ENCODE measurements at places on chromosomes 5 and 9.

DNA sequence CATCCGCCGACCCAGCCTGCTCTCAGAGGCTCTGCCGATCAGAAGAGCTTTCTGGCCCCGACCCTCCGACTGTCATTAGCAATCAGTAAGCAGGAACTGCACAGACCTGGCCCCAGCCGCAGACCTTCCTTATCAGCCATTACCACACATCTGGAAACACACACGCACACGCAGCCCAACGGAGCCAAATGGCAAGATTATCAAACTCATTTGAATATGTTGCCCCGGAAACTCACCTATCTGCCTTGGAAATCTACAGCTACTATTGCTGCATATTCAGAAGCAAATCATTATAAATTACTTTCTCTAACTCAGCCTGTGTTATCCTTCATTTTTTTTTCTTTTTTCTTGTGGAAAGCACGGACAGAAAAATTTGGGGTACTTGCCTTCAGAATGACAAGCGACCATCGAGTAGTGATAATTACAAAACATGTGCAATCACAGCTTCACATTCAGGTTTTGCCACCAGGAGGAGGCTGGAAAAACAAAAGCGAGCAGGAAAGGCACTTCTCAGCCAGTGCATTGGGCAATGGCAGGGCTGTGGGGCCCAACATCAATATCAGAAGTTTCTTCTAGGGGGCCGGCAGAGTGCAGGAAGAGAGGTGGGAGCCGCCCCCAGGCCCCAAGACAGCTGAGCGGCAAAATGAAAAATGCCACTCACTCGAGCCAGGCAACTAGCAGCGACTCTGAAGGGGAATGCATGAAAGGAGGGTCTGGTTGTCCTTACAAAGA, 122.3 kb downstream of the VAV2 start:
- DNase-seq, result no peak

DNA sequence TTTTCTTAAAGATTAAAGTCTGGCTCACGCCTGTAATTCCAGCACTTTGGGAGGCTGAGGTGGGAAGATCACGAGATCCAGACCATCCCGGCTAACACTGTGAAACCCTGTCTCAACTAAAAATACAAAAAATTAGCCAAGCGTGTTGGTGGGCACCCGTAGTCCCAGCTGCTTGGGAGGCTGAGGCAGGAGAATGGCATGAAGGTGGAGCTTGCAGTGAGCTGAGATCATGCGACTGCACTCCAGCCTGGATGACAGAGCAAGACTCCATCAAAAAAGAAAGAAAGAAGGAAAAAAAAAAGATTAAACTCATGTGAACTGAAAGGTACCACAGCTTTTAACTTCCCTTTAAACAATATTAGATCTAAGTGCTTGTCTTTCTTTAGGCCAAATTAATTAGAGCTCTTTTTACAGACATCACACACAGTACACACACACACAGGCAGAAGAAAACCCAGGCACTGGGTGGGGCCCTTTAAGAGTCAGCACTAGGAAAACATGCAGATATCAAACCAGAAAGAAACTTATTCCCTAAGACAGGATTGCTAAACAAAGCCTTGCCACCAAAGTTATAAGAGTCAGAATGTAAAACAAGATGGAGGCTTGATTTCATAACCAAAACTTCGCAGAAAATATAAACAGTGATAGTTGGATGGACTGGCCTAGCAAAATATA, 29.3 kb upstream of the UHRF2 start:
- no peak for DNase-seq

- DNase-seq, result no peak
These were observed 803.9 kb upstream of the CDH10 start for GRCh38 chr5:25448646-25449045.

- no peak for DNase-seq
These were observed 30.0 kb upstream of the PCSK1 start for GRCh38 chr5:96463091-96463490.

DNA sequence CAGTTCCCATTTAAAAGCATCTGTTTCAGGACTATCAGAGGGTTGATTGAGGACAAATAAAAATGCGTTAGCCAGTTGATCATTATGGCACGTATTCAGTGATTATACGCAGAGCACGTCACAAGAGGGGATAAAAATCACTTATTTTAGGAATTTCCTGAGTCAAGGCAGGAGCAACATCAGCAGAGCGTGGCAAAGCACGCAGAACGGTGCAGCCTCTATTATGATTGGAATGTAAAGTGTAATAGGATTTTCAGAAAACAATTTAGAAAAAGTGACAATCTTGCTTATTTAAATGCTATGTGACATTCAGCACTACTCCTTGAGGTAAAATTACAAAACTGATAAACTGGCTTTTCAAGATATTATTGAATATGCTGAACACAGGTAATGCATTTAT, 413.6 kb upstream of the DAP start:
- DNase-seq, result no peak

GRCh38 chr5:137084016-137084415, 415.1 kb downstream of the SPOCK1 start:
- DNase-seq, result no peak

GRCh38 chr5:180455872-180456271, 38.3 kb upstream of the CNOT6 start:
- peak; percentile 18 for DNase-seq

GRCh38 chr5:163614787-163615186, 109.4 kb downstream of the MAT2B start:
- DNase-seq, result no peak

DNA sequence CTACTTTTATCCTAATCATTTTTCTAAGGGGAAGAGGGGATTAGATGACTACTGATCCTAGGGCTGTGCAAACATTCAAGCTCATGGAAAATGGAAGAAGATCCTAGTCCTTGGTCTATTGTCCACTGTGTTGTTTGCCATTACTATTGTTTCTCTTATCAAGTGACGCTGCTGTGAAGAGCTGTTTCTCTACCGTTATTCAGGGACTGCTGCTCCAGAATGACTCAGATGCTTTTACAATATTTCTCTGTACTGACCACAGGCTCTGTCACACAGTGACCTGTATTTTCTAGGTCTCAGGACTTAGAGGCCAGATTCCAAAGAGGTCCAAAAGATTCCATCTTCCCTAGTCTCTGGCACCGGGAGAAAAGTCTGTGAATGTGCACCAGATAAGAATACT, 159.5 kb upstream of the CHD1 start:
- DNase-seq, result no peak

DNA sequence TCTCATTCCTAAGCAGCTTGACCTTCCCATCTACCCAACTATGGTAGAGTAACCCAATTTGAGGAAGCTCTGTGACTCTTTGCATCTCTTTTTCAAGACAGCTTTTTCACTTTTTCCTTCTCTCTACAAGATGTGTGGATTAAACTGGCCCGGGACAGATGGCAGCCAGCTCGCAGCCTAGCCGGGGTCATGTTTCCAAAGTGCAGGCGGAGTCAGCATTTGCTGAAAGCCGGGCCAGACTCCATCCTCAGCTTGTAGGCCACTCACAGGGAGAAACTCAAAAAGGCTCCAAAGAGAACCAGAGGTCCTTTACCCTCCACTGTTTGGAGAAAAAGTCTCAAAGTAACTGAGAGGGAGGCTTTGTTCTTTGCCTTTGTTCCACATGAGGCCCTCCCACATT, 286.8 kb upstream of the PANK3 start:
- no peak for DNase-seq

DNA sequence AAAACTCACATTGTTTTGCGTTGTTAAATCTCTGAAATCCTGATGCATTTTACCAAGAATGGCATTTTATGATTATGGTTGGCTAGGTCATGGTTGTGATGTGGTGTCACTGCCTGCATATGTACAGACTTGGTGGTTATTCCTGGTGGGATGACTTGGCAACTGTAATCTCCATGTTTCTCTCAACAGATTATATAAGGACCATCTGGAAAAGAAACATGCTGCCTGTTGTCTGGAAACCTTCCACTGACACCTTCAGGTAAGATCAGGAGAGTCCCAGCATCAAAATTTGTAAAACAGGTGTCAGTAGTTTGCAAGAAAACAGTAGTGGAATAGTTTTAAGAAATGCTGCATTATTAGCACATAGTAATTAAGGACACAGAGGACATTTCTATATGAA, 3.0 kb upstream of the ACER2 start:
- DNase-seq, result no peak

- DNase-seq, result no peak
These were observed 169.2 kb upstream of the TARS1 start for GRCh38 chr5:33271606-33272005.

All from SW480 (cell line).